ENCODE measurements at places on chromosomes 11 and 22.

DNA sequence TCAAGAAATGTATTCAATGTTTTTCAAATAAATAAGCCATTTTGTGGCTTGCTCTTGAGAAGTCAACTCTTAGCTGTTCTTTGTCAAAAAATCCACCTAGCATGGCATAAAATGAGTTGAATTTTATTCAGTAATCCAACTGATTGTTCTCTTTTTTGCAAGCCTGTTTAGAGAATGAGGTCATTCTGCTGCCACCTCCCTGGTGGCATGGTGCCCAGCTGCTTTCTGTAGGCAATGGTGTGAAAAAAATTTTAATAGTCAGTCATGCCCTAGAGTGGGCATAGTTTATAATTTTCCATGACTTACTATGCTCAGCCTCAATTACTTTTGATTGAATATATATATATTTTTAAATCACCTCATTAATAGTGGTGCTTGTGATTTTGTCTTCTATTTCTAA, 177.2 kb downstream of the INSC start:
- no peak for DNase-seq

DNA sequence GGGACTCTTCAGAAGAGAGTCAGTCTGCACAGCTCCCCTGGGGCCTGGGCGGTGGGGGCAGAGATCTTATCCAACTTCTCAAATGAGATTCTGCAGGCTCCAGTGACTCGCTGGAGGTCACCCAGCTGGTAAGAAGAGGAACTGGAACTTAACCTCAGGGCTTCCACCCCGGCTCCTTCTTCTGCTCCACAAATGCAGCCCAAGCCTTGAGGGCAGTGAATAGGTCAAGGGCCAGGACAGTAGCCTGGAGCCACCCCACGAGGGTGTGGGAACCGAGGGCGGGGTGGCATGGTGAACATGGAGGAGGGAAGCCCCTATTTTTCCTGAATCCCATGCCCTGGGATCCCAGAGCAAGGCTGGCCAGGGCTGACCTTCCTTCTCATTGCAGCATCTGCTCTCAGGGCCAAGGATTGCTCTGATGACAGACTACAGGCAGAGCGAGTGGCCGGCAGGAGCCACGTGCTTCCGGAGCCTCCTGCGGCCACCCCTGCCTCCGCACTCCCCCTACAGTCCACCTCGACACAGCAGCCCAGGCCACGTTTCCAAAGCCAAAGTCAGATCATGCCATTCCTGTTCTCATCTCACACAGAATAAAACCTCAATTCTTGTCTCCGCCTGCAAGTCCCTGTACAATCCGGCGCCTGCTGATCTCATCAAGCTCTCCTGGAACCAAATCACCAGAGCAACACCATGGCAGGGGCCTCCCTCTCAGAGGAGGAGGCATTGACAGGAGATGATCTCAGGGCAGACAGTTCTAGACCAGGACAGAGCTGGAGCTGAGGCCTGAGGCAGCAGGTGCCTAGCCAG, 21.1 kb upstream of the UPK3A start:
- DNase-seq = no peak

DNA sequence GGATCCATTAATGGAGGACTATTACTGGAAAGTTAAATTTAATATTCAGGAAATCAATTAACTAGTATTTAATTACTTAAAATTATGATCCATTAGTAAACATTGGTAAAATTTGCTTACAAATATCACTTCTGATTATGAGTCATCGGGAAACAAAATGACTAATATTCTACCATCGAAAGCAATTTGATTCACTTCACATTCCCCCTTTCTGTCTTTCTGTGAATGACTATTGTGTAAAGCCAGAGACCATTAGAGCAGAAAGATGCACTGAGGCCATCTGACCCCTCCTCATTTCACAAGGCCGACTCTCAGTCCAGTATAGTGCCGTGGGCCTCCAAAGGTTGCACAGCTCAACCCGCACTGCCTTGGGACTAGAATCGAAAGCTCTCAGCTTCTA, 619.0 kb downstream of the OPCML start:
- DNase-seq = no peak

GRCh38 chr11:69700278-69701140, 3.3 kb downstream of the FGF19 start:
- DNase-seq = no peak

All from stimulated activated CD4-positive, alpha-beta T cell treated with anti-CD3 and anti-CD28 coated beads, TNF-alpha, amount 100 ng/mL, for 1 hour (primary cell).